Right renal pelvis (tissue), 4 donors: ENCODE measurements at places on chromosomes 16 and 17.

- DNase-seq: no peak
Measured at GRCh38 chr16:73015612-73016487, 32.1 kb downstream of the ZFHX3 start.

GRCh38 chr16:27450196-27450549 lies 48.2 kb downstream of the IL21R start:
- DNase-seq: no peak

GRCh38 chr16:89099905-89100304 lies 6.3 kb downstream of the ACSF3 start:
- DNase-seq: no peak

DNA sequence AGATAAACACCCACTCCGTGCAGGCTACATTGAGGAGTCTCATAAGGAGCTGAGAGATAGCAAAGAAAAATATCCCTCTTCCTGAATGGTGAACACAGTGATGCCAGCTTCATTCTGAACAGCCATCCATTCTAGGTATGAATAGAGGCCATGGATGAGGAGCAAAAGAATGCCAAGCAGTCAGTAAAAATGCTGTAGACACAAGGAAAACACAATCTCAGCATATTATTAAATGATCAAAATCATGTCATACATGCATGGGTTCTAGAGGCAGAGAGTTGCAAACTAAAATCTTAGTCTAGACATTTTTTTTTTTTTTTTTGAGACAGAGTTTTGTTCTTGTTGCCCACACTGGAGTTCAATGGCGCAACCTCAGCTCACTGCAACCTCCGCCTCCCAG lies 313.0 kb downstream of the SOX9 start:
- DNase-seq: no peak

- no peak for DNase-seq
Measured at GRCh38 chr16:26594666-26595065, 472.1 kb upstream of the C16orf82 start.

GRCh38 chr16:74019612-74020011 lies 277.0 kb upstream of the PSMD7 start:
- DNase-seq: no peak

- no peak for DNase-seq
Measured at GRCh38 chr17:66268247-66268927, 34.0 kb upstream of the PRKCA start.

GRCh38 chr17:55037828-55038227 lies 69.3 kb downstream of the STXBP4 start:
- no peak for DNase-seq

- DNase-seq: no peak
Measured at GRCh38 chr16:11610121-11610505, 23.4 kb upstream of the LITAF start.

- no peak for DNase-seq
Measured at GRCh38 chr17:59829217-59830006, 63.3 kb downstream of the TUBD1 start.

- DNase-seq: no peak
Measured at GRCh38 chr16:75627851-75628250, 4.8 kb upstream of the ADAT1 start.

DNA sequence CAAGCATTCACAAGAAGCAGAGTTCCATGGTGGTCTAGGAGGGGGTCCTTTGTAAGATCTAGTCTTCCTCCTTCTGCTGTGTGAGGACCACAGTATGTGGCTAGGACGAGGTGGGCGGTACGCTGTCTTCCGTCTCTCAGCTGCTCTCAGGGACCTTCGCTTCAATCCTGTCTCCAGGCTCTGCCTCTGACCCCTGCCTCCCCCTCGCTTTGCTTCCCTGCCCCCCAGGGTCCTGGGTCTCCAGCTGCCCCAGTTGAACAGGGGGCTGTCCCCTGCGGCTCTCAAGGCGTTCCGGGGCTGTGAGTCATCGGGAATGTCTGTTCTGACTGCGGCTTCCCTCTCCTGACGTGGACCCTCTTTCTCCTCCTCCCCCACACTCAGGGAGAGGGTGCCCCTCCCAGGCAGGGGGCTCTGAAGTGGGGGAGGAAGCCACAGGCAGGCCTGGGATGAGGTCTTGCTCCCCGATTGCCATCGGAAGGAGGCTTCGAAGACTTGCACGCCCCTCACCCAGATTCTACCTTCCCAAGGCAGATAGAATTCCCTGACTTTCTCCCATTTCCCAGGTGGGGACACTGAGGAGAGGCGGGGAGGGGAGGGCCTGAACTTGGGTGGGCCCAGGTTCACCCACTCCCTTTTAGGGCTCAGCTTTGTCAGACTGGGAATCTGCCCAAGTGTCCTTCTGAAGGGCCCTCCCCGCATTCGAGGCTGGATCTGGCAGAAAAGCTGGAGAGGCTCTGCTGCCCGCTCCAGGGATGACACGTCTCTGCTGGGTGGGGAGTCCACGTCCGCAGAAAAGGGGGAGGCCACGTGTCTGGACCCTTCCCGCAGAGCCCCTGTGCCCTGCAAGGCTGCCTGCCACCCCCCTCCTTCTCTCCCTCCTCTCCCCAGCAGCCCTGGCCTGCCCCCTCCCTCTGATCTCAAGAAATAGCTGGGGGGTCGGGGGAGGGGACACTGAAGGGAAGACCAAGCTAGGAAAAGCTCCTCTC lies 9.1 kb upstream of the COL1A1 start:
- no peak for DNase-seq

DNA sequence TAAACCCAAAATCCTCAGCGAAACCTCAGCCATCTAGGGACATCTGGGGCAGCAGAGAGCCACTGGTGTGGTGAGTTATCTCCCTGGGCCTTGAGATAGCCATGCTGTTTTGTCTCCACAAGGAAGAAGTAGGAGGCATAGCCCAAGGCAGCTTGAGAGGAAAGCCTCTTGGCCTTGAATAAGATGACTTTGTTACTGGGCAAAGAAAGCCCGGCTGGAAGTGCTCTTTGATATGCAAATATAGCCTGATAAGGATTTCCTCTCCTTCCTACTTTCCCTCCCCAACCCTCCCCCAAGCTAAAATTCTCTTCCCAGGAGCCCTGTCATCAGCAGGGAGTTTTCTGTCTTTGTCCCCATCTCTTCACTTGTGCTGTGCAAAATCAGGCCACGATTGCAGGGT lies 694.4 kb downstream of the MAF start:
- no peak for DNase-seq

GRCh38 chr17:49290690-49291359 lies 60.2 kb upstream of the PHOSPHO1 start:
- no peak for DNase-seq

- no peak for DNase-seq
Measured at GRCh38 chr17:16001226-16001897, 1.7 kb downstream of the TTC19 start.

DNA sequence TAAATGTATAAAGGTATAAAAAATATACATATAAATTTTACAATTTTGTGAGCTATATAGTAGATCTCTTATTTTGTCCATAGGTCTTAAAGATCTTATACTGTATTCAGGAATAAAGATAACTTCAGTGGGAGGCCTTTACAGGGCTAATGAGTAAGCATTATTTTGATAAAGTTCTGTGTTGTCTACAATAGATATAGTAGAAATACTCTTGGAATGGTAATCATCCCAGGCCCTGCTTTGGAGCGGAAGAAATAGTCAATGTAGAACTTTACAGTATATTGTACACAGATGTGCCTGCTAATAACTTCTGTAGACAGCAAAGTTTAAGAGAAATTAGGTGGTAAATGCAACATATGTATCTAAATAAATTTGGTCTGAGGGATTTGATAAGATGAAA lies 42.6 kb downstream of the TENT4B start:
- DNase-seq: no peak

GRCh38 chr16:72960101-72960500 lies 87.8 kb downstream of the ZFHX3 start:
- DNase-seq: no peak

GRCh38 chr17:44738214-44738906 lies 20.4 kb upstream of the ADAM11 start:
- DNase-seq: no peak
